CD4-positive, alpha-beta T cell treated with Interleukin-1 beta for 1 hour (primary cell): ENCODE measurements at places on chromosomes 6 and 20.

DNA sequence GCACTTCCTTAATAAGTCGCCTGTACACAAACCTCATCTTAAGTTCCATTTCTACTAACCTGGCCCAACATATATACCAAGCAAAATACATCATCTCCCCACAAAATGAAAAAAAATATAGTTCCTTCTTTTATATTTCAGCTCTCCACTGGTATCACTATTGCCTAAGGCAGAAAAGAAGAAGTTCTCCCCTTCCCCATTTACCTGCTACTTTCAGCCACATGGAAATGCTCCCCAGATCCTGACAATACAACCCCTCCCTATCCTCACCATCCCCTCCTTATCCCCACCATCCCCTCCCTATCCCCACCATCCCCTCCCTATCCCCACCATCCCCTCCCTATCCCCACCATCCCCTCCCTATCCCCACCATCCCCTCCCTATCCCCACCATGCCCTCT is 175.7 kb downstream of the LINC00237 start:
- DNase-seq: no peak

DNA sequence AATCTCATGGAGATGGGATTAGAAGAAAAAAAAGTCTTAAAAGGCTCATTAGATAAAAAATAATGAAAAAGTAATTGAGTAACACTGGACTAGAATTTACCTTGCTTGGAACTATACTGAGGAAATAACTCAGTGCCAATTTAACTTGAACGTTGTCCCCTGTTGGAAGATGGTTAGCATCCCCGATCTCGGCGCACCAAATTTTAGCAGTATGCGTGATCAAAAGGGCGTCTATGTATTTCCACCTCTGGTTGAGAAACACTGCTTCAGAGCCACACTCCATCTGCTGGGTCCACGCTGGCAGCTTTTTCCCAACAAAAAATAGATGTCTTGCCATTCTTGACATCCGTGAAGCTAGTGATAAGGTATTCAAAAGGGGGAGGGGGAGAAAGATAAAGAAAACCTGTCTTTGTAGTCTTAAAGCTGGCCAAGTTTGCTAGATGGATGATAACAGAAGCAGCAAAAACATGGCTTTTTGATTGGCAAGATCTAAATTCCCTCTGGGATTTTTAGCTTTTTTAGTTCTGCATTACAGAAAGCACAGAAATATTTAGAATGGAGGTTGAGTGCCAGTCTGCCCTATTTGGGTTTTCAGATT is 6.4 kb downstream of the HINT3 start:
- no peak for DNase-seq

DNA sequence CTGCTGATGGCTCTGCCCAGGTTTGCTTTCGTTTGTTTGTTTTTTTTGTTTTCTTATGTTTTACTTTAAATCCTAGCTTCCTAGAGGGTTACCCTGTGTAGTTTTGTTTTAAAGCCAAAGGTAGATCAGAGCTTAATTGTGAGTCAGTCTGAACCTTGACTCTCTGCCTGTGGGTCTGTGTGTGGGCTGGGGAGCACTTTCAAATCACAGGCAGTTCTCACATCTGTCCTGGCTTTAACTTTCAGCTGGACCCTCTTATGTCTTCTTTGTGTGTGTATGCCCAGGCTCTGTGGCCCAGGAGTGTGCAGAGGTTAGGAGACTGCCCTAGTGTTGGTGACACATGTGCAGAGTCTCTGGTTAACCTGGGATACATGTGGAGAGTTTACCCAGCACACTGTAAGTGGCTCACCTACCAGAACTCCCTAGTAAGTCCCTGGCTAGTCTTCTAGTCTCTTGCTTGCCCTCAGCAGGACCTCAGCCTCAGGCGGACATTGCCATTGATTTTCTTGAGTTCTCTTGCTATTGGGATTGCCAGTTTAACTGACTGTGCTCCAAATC is 19.0 kb downstream of the HIVEP1 start:
- no peak for DNase-seq

- no peak for DNase-seq
These were observed at the start of gene EYA2 for GRCh38 chr20:46894579-46894958. TSS of gene EYA2 (plus strand) at chr20:46894843. CDS start at chr20:46990011, 95,168 bp downstream.

GRCh38 chr6:134936931-134937330 is 13.0 kb downstream of the ALDH8A1 start:
- no peak for DNase-seq

GRCh38 chr20:50379049-50379990 is 130.9 kb upstream of the PTPN1 start:
- no peak for DNase-seq

GRCh38 chr20:58140787-58141425 is 87.5 kb downstream of the ANKRD60 start:
- DNase-seq: no peak

- DNase-seq: peak; percentile 80
These were observed 1.2 kb downstream of the MTCH1 start for GRCh38 chr6:36984581-36985416.

- DNase-seq: no peak
These were observed 155.2 kb downstream of the PACRG start for GRCh38 chr6:162882801-162883481.

DNA sequence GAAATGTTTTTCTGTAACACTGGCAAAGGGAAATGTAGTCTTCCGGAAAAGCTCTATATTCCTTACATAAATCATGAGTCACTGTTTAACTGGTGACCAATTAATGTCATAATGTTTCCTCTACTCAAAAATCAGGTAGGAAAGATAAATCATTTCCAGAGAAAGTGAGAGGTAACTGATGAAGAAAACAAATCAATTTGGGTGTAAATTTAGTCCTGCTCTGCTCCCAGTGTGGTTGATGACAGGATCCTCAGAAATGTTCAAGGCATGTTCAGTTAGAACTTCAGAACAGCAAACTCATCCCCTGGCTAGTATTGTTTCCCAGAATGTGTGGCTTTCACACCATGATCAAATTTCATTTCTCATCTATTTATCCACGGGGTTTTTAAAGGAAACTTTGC is 38.8 kb upstream of the SPACA1 start:
- DNase-seq: no peak
